GM03348 (cell line): ENCODE measurements at places on chromosomes 4 and X.
A peak's percentile ranks its signal among the peaks of the same experiment; 100 is the strongest.

GRCh38 chrX:2385224-2385623 lies 115.6 kb downstream of the DHRSX start:
- peak; percentile 54 for DNase-seq

GRCh38 chr4:108445716-108446115 lies 174.7 kb upstream of the RPL34 start:
- DNase-seq = no peak

DNA sequence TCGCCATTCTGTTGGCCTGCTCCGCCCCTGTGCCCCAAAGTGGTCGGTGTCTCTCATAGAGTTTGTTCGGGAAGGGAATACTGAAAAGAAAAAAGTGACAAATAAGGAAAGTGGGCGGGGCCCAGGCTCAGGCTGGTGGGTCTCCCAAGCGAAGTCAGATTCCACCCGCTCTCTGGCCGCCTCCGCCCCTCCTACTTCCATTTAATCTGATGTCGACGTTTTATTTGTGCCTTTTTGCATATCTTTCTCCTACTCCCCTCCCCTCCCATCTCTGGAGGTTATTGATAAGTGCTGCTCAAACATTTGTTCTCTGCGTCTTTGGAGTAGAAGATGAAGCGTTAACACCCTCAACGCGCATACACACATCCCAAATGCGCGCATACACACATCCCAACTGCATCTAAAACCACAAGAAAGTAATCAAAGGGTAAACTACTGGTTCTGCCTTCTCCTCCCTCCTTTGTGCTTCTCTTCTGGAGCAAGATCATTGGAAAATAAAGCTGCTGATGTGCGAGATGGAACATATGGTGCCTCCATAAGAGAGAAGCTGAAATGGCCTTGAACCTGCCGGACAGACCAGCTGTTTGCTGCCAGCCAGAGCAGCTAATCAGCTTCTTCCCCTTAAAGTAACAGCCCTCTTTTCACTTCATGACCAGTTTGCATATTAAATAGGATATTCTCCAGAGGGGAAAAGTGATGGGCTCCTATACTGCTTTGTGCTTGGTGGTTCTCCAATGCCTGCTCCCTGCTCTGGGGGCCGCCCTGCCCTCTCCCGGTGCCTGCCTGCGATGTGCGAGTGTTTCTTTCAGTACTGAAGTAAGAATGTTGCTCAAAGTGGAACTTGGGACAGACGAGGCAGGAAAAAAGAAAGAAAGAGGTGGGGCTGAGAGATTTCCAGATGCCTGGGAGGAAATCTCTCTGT lies 3.1 kb downstream of the MAMLD1 start:
- peak; percentile 52 for DNase-seq

GRCh38 chr4:150150629-150151062 lies 72.4 kb downstream of the DCLK2 start:
- no peak for DNase-seq

DNA sequence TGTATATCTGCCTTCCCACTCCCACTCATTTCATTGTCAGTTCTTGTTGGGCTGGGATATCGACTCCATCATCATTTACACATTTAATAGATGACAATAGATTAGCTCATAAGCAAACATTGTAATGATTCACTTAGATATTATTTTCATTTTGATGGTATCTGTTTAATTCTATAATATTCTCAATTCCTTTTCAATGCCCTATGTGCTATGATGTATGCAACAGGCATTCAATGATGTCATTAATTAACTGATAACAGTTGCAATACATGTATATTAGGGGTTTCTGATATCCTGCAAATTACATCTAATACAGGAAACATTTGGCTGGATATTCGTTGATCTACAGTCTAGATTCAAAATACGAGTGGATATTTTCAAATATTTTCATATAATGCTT lies 850.5 kb downstream of the CCSER1 start:
- no peak for DNase-seq

- DNase-seq = no peak
These were observed 29.1 kb upstream of the GALNT7 start for GRCh38 chr4:173139561-173139960.

- DNase-seq = no peak
These were observed 137.4 kb downstream of the NSUN7 start for GRCh38 chr4:40886931-40887763.

- peak; percentile 49 for DNase-seq
These were observed 437.5 kb upstream of the FGF16 start for GRCh38 chrX:77009691-77010090.

DNA sequence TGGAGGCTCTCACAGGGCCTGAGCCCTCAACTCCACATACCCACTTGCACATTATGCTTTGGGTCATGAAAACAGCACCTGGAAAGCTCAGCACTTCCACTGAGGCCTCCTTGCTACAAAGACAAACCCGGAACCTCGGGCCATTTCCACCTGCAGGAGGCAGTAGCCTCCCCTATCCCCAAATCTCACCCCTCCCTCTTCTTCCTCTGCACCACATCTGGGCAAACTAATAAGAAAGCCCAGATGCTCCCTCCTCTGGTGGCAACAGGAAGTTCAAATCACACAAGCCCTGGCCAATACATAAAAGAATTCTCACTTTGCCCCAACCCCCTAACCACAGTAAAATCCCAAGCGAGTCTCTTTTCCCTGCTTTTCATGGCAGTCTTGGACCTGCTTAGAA lies 136.4 kb downstream of the MAPK10 start:
- DNase-seq = peak; percentile 52

DNA sequence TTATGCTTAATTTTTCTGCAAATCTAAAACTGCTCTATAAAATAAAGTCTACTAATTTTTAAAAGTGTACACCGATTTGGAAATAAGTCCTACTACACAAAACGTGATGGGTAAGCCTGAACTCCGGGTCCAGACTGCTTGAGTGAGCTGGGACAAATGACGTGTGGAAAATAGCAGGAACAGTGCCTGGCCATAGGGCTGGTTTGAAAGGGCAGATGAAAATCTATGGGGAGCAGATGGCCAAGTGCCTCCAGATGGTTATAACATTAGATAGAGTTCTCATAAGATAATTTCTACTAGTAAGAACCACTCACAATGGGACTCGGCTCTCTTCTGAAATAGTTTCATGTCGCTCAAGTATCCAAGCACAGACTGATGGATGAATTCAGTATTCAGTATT lies 52.5 kb downstream of the F11 start:
- no peak for DNase-seq

DNA sequence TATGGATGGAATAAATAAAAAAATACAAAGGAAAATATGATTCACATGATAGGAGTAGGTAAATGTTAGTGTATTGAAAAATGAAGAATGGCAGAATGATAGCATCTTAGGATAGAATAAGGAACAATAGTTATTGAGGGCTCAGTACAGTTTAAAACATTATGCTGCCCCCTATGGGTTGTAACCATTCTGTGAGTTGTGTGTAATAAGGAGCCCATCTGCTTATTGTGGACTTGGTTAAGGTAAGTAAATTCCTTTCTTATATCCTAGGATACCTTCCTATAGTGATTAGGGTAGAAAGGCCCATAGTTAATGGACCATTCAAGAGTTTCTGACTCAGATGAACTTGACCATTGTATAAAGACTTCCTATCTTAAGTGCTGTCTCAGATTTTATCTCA lies 195.8 kb downstream of the PDHA2 start:
- no peak for DNase-seq

GRCh38 chr4:153472122-153473037 lies 6.2 kb downstream of the TMEM131L start:
- no peak for DNase-seq

GRCh38 chr4:123471655-123472369 lies 75.2 kb downstream of the SPRY1 start:
- DNase-seq = no peak

- no peak for DNase-seq
These were observed 35.5 kb downstream of the F8 start for GRCh38 chrX:154986826-154987575.

DNA sequence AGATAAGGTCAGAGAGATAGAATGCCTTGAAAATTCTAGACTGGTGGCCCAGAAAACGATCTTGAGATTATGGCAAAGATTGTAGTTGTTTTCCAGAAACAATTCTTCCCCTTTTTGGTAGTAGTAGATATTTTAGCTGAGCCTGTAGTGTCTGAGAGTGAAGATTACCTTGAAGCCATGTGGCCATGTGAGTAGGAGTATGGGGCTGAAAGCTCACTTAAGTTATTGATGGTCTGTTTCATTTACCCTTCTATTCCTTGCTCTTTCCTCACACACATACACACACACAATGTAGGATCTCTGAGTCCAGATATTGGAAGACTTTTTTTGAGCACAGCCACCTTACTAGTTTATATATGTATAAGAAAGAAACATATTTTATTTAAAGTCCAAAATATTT lies 941.6 kb upstream of the GRID2 start:
- no peak for DNase-seq

GRCh38 chr4:114464726-114465272 lies 133.8 kb upstream of the UGT8 start:
- DNase-seq = no peak

- DNase-seq = no peak
These were observed 5.5 kb downstream of the ATP10D start for GRCh38 chr4:47490550-47490949.

DNA sequence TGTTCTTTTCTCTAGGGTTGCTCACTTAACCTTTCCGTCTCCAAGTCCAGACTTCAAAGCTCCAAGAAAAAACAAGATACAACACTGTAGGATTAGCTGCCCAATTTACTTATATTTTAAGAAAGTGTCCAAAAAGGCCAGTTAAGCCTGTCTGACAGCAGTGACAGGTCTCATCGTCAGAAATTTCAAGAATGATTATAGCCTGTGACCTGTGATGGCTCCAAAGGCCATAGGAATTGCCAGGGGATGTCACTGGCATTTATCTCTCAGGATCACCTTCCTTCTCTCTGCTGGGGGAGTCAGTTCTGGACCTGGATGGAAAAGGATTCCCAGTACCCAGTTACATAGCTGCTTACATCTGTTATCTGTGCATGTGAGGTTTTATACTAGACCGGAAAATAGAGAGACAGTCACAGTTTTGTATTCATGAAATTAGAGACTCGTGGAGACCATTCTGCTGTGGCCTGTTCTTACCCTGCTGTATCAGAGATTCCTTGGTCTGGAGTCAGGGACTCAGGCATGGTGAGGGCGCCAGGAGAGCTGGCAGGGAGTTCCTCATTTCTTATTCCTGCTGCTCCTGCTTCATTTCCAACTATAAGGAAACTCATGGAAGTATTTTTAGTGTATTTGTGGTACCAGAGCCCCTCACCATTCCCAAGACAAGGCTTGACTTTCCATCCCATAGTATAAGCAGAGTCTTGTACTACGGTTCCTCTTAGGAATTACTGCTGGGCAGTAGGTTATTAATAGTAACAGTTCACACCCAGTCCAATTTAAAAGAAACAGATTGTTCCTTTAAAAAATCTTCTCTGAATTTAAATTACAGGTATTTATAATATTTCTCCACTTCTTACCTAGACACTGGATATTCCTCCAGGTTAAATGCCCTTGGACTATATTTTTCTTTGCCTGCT lies 220.8 kb downstream of the SHROOM3 start:
- no peak for DNase-seq
